Adipocyte (in vitro differentiated cells): ENCODE measurements at places on chromosomes 12 and 14.

DNA sequence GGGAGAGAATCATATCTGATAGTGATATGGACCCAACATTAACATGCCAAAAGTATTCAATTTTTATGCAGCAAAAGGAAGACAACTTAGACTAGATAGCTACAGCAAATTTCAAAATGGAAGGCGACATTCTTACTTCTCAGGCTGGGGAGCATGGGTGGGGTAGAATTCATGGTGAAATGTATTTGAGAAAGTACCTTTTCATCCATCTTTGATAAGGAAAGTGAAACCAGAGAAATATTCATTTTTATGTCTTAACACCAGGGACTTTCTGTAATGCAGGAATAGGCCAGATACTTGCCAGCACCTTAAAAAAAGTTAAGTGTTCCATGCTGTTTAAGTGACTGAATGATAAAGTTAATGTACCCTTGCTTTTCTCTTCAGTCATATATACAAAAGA, 13.4 kb downstream of the BTG1 start:
- no peak for DNase-seq

DNA sequence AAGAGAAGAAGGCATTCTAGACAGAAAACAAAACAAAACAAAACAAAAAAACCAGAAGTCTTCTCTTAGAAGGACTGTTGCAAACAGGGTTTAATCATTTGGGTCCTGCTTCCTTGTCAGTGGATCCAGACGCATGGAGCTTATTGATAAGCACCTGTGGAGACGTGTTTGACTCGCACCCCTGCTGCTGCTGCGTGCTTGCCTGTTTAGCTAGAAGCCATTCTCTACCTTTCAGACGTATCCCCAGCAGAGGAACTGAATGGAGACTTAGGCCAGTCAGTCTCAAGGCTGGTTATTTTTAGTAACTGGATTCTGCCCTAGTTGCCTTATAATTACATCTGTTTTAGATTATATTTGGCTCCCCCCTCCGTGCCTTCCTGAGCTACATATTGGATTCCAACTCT, 186.1 kb upstream of the EEA1 start:
- peak; percentile 72 for DNase-seq

GRCh38 chr12:26062566-26062965, 62.3 kb downstream of the BHLHE41 start:
- DNase-seq = peak; percentile 65

DNA sequence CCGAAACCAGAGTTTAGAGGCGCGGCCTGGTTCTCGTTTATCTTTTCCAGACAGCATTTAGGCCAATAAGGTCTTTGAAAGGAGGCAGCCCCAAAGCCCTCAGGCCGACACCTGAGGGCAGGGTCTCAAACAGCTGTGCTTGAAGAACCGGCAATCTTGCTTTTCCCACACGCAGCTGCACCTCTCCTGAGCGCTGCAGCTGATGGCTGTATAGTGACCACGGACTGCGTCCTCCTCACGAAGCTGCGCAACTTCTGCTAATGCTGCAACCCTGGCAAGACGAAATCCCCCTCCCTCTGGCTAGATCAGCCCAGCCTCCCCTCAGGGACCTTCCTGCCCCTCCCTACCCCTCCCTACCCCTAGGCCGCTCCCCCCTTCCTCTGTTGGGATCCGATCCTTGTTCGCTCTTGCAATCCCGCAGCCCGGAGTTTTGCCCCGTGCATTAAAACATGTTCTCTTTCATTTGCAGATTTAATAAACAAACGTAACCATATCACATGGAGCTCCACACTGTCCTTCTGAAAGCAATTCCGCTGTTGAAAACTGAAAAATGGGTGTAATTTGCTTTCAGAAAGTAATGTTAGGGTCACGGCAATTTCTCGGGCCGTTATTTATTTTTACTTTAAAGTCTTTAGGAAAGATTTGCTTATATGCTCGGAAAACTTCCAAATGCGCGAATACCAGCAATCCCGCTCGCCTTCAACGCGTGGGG, 4.8 kb upstream of the PAX9 start:
- DNase-seq = peak; percentile 79

DNA sequence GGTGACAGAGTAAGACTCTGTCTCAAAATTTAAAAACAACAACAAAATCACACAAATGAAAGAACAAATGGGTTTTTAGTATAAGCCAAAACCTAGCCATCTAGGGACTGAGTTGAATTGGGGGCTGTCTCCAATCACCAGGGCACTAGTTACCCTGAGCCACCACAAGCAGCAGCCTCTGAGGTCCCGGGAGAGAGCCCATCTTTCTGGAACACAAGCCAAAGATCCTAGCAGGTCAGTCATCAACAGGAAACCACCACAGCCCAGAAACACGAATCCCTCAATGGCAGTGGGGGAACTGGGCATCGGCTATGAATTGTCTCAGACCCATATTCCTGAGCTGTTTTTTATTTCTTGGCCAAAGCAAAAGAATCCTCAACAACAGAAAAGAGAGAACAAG, 75.3 kb downstream of the KDM2B start:
- no peak for DNase-seq

GRCh38 chr14:49218436-49219092, 367.6 kb downstream of the RPS29 start:
- no peak for DNase-seq

DNA sequence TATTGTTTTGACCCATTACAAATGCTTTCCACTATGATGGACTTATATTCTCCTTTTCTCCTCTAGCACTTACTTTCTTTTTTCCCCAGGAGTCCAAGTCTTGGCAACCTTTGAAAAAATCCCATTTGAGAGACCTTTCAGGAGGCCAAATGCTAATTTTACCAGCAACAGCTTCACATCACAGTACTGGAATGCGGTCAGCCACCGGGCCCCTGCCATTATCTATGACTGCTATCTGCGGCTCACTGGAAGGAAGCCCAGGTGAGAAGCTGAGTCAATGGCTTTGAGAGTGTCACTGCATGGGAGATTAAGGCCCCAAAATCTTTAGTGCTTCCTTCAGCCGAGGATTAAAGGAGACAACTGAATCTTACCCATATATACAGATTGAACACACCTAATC, 64.2 kb downstream of the ERGIC2 start:
- DNase-seq = peak; percentile 27

DNA sequence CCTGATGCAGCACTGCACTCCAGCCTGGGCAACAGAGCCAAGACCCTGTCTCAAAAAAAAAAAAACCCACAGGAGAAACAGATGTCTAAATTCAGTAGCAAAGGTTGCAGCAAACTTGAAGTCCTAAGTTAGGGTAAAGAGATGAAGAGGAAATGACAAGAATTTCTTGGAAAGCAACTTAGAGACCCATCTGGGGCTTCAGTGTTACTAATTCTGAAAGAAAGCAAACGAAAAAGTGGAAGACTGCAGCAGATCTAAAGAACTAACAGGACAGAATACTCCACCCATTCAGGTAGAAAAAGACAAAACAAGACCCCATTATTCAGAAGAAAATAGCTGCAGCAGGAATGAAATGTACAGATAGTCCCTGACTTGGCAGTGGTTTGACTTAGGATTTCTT, 31.9 kb downstream of the RESF1 start:
- DNase-seq = no peak

DNA sequence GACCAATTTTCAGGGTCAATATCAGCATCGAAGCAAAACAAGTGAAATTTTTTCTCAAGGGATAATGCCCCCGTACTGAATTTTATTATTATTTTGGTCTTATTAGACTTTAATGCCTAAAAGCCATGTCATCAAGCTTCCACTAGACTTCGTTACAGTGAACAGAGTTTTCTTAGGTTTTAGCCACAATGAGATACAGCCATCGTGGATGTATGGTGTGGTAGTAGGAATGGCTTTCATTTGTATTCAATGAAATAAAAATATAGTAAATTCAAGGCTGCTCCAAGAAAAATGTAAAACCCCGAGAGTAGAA, 11.7 kb downstream of the TAOK3 start:
- no peak for DNase-seq

GRCh38 chr12:107967170-107967569, 161.9 kb upstream of the WSCD2 start:
- DNase-seq = no peak

GRCh38 chr12:24393071-24393470, 443.6 kb upstream of the SOX5 start:
- DNase-seq = no peak

DNA sequence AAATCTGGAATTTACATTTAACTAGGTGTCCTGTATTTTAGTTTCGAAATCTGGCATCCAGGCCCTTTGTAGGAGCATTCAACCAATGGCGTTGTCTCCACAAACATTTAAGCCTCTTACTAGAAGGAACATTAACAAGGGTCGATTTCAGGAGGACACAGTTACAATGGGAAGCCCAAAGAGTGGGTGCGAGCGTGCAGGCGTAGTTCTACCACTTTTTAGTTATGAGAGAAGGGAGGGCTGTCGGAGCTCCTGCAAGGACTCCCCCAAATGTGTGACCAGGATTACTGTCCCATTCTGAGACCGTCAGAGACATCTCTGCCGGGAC, 365 bp upstream of the ABHD4 start:
- peak; percentile 37 for DNase-seq

- DNase-seq = no peak
Measured at GRCh38 chr12:51334764-51335163, 10.8 kb upstream of the BIN2 start.

GRCh38 chr14:75604979-75605851, 26.8 kb downstream of the FLVCR2 start:
- peak; percentile 3 for DNase-seq

GRCh38 chr12:52168019-52168717, 23.6 kb downstream of the KRT80 start:
- peak; percentile 39 for DNase-seq

GRCh38 chr14:29709490-29709889, 218.2 kb downstream of the PRKD1 start:
- peak; percentile 66 for DNase-seq

- no peak for DNase-seq
Measured at GRCh38 chr12:127421614-127422013, 845.4 kb upstream of the TMEM132C start.

GRCh38 chr12:7375145-7375543, 68.8 kb downstream of the CD163L1 start:
- no peak for DNase-seq

DNA sequence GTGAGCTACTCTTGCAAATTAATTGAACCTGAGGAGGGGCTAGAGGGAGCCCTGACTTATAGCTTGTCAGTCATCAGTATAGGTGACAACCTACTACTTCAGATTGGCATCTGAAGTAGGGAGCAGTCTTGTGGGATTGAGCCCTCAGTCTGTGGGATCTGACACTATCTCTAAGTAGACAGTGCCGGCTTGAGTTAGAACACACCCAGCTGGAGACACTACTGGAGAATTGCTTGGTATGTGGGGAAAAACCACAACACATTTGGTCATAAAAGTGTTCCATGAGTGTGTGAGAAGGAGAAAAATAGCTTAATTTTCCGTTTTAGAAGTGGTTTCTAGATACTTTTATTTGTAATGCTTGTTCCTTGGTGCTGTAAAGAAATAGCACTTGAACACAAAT, 30.5 kb upstream of the DDHD1 start:
- DNase-seq = peak; percentile 16

DNA sequence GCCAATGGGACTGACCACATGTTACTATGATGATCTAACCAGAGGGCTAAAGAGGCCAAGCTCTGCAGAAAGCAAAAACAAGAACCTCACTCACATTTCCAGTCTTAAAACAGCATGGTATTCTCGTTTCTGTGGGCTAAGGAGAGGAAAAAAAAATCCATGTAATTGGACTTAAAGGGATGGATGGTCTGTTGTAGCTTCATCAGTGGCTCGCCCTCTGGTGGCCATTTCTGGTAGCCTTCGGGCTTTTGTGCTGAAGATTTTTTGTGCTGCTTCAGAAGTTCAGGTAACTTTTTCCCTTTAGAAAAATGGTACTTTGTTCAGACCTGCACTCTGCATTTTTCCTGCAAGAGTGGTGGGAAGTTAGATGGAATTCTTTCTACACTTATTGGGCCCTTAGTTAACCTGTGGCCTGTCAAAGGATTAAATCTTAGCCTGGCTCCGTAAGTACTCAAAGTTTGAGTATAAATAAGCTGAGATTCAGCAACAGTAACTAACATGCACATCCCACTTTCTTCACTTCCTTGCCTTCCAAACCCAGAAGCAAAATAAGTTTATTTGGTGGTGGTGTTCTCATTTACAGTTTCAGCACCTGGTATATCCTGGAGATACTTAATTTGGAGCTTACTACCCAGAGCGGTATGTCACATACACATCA, 22.3 kb downstream of the DCAF4 start:
- DNase-seq = peak; percentile 88

- no peak for DNase-seq
Measured at GRCh38 chr12:10571141-10571540, 42.3 kb downstream of the MAGOHB start.

- no peak for DNase-seq
Measured at GRCh38 chr12:103043531-103044486, 86.3 kb downstream of the ASCL1 start.

DNA sequence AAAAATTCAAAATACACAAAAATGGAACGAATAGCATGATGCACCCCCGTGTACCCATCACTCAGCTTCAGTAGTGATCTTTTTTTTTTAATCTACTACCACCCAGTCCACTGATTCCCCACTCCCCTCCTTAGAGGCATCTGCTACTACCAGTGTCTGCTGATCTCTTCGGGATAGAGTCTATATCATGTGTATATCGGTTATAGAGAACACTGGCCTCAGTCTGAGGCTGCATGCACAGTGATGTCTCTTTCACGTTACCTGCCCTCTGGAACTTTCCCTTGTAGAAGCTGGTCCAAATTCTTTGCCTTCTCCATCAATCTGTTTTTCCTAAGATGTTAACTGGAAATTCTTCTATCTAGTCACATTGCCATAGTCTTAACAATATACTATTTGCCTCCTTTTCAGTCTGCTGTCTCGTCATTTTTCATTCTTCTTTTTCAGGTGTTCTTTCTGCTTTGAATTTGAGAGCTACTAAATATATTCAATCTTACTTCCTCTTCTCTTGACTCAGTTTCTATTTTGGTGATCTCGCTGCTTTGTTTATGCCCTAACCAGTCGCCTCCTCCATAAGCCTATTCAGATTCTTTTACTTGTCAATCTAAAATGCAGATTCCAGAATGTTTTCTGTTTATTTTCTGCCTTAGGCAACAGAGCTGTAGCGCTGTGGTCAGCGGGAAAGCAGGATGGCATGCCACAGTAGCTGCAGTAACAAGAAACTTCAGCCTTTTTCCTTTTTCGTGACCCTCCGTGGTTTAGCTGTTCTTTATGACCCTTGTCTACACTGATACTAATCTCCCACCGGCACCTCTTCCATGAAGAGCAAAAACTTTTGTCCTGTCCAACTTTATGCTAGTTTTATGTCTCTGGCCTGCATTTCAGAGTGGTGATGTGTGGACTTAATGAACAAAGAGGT, 67.0 kb downstream of the FBXW8 start:
- DNase-seq = peak; percentile 59

- DNase-seq = no peak
Measured at GRCh38 chr12:3881281-3881950, 8.2 kb upstream of the PARP11 start.
